ENCODE measurements at places on chromosomes 7 and 10.

DNA sequence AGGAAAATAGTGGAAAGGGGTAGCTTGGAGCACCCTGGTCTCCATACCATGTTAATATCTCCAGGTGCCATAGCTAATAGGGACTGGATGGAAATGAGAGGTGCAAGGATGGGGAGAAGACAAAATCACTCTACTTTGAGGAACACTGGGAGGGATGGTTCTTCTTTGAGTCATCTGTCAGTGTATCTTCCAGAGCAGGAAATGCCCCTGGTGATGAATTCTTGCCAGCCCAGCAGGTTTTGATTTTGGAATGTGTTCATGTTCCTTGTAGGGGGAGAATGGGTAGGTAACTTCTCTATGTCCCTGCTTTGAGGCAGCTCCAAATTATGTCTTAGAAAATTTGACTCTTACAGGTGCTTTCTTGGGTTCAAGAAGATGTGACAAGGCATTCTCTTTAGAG is 177.0 kb upstream of the GLI3 start:
- no peak for DNase-seq

GRCh38 chr7:29494350-29494749 is 69.3 kb upstream of the PRR15 start:
- DNase-seq = no peak

GRCh38 chr10:103231047-103231551 is 14.6 kb upstream of the RPEL1 start:
- DNase-seq = no peak

DNA sequence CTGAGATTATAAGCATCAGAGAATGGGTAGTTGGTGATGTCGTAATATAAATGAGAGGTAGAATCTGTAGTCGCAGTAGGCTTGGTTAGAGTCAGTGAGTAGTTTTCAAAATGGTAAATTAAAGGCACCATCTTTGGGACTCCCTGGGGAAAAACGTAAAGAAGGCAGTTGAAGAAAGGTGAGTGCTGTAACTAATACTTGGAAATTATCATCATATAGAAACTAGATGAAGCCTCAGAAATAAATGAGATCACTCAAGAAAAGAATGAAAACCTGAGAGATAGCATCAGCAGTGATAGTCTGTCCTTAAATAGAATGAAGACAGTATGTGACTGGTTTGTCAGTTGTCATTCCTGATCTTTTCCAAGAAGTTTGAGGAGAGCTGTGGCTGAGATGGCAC is 23.8 kb downstream of the PALS2 start:
- no peak for DNase-seq

- no peak for DNase-seq
These were observed 373.5 kb downstream of the TCERG1L start for GRCh38 chr10:130938051-130938450.

DNA sequence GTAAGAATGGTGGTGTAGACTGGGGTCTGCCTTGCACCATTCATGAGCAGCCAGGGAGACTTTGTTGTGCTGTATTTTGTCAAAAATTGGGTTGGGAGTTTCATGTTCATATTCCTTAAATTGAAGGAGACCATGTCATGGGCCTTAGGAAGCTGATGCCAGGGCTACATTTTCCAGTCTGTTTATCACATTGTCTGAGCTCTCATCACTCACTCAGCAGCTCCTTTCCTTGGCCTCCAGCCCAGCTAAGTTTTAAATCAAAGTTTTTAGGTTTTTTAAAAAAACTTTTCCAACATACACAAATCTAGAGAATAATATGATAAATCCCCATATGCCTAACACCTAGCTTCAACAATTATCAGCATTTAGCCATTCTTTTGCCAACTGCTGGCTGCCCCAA is 12.6 kb upstream of the FAM13C start:
- no peak for DNase-seq

GRCh38 chr7:74467876-74468275 is 14.2 kb downstream of the GTF2IRD1 start:
- no peak for DNase-seq

- DNase-seq = peak; percentile 36
These were observed 1.2 kb downstream of the MARCHF5 start for GRCh38 chr10:92291921-92292845.

DNA sequence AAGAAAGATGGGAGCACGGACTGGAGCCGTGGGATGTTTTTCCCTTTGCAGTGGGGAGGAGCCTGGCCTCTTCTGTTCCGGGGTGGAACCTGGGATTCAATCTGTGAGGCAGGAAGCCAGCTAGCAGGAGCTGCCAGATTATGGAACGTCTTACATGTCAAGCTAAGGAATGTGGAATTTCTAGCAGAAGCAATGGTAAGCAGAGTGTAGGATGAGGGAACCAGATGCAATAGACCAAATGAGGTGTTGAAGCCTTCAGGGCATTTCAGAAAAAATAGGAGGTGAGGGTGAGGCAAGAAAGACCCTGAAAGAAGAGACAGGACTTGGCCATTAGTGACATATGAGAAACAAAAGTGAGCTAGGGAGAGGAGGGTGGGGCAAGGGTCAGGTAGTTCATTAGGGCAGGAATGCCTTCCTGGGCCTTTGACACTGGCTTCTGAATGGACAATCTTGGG is 105.5 kb downstream of the CHN2 start:
- no peak for DNase-seq

DNA sequence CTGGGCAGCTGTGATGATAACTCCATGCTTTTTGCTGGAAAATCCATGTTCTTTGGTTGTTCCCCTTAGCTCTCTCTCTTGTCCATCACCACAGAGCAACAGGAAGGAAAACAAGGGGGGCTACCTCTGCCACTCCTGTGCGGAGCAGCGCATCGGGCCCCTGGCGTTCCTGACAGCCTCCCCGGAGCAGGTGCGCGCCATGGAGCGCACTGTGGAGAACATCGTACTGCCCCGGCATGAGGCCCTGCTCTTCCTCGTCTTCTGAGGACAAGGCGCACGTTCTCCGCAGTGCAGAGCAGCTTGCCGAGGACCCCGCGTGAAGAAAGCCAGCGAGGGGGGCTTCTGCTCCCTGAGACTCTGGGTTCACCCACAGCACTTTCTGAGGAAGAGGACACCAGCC is 40.3 kb downstream of the IL15RA start:
- no peak for DNase-seq

DNA sequence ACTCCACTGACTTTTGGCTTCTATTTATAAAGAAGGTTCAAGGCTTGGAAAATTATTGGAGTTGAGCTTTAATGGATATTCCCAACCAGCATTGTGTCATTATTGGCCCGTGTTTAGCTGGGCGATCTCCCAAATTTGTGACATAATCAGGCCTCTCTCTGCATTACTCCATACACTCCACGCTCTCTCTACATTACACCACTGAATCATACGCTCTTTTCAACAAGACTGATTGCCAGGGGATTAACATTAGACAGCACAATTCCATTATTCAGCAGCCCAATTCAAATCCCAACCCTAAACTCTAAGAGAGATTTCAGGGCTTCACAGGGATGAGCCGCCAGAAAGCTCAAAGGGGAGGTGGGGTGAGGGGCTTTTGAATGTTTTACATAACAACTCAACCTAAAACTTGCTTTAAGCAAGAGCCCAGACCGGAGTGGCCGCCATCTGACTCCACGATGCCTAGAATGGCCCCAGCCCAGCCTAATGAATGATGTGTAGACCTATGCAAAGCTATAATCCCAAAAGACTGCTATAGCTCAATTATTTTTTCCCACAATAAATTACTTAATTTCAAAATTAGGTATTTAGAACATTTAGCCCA is 61.8 kb downstream of the FGFR2 start:
- no peak for DNase-seq

DNA sequence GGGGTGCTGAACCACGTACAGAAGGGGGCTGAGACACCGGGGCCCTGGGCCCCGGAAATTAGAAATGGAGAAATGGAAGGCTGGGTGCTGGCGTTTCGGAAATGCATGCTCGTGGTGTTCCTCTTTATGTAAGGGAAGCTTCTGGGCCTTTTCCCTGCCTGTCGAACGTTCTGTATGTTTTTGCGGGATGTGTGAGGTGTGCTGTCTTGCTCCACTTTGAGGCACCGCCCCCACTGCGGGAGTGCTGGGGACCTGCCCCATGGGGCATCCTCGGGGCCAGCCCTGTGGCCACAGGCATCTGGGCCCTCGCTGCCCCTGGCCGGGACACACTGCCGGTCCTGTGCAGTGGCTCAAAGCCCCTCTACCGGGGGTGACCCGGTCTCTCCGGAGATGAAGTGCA is 1.7 kb upstream of the VENTX start:
- DNase-seq = no peak

- no peak for DNase-seq
These were observed 221.4 kb upstream of the PITRM1 start for GRCh38 chr10:3393958-3394357.

DNA sequence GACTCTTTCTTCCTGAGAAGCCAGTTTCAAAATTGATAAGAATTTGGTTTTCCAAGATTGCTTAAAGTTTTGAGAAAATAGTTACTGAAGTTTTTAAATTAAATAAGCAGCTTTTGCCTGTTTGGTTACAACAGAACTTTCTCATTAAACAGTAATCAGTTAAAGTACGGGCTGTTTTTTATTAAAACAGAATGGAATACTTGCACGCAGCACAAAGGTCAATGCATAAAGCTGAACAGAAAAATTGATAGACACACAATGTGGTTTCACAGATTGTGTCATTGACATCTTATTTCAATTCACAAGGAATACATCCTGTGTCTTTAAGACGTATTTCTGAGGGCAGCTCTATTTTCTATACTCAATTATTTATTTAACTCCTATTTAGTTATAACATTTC is 192.2 kb downstream of the PRKG1 start:
- DNase-seq = no peak

DNA sequence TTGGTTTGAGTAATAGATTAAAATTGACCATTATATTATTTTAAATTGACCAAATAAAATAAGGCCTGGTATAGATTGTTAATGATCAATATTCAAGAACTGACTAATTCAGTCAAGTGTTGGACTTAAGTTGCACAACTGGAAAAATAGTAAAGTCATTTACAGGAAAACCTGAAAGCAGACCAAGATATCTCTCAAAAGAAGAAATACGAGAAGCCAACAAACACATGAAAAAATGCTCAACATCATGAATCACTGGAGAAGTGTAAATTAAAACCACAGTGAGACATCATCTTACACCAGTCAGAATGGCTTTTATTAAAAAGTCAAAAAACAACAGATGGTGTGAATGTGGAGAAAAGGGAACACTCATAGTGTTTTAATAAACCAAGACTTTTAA is 80.4 kb upstream of the MALRD1 start:
- DNase-seq = no peak

- no peak for DNase-seq
These were observed 11.4 kb downstream of the JAZF1 start for GRCh38 chr7:28169230-28169629.

DNA sequence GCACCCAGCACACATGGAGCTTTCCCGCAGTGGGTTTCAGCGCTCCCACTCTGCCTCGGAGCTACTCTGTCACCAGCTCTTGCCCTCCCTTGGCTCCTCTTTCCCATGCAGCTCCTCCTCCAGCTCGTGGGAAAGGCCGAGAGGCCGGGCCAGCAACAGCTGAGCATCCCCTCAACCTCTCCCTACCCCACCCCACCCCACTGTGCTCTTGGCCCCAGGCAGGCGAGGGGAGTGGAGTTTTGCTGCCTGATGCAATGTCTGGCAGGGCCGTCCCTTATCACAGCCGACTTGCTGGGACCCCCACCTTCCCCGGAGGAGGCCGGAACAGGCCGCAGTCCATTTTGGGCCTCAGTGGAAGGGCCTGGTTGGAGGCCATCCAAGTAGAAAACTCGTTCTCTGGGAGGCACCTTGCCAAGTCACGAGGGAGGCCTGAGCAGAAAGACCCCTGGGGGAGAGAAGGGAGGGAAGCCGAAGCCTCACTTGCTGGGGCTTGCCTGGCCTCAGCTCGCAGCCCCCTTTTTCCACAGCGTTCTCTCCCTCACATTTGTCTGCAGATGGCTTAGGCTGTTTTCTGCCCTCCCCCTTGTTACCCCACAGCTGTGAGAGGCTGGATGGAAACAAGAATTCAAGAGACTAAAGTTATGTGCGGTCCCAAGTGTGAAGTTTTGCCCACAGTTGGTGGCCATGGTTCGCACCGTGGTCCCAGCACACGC is 35.3 kb downstream of the CHST3 start:
- DNase-seq = no peak

GRCh38 chr7:47464266-47464665 is 117.6 kb downstream of the TNS3 start:
- DNase-seq = no peak

DNA sequence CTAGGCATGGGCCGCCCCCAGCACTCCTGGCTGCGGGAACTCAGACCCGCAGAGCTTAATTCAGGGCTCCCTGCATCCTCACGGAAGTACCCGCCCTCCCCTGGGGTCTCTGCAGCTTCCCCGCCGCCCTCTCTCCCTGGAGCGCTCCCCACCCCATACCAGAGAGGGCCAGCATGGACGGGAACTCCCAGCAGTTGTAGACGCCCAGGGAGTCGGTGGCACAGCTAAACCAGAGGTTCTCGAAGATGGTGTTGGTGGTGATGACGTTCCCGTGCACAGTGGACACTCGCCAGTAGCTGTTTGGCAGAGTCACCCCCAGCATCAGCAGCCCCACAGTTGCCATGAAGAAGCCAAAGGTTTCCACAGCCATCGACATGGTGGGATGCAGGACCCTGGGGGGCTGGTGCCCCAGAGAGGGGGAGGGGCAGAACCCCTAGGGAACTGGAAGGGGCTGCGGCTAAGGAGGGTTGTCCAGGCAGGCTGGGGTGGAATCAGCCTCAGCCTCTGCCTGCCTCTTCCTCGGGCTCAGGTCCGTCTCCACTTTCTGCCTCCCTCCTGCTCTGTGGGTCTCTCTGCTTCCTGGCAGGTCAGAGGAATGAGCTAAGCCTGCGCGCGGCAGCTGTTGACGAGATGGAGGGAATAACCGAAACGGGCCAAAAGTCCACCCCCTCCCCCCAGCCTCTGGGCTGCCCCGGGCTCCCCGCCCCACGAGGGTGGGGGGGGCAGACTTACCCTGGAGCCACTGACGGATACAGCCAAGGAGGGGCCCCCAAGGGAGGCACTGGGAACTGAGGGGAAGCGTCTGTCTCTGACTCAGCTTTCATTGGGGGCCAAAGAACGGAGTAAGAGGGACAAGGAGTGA is at the start of gene CLDN15:
CLDN15 (minus strand) TSS at position 597 of the 862 bp plus-strand sequence; CDS start at position 376, 221 bp downstream.
- DNase-seq = no peak

GRCh38 chr7:70574314-70574834 is 557.6 kb upstream of the GALNT17 start:
- no peak for DNase-seq

GRCh38 chr10:28906415-28906814 is 229.1 kb downstream of the BAMBI start:
- no peak for DNase-seq

GRCh38 chr10:83988435-83988834 is 150.9 kb upstream of the GHITM start:
- no peak for DNase-seq

- DNase-seq = no peak
These were observed 152.8 kb downstream of the AUTS2 start for GRCh38 chr7:69751026-69751425.

- no peak for DNase-seq
These were observed 93.6 kb downstream of the CTNNA3 start for GRCh38 chr10:67602268-67602950.
